ENCODE measurements at places on chromosomes 6 and 20.

- H3K27me3 ChIP-seq, result no peaks in the 10 kb centered on the region
- no peaks in the 10 kb centered on the region for H3K36me3 ChIP-seq
Observed at GRCh38 chr20:11212902-11213301, 539.1 kb upstream of the JAG1 start.

DNA sequence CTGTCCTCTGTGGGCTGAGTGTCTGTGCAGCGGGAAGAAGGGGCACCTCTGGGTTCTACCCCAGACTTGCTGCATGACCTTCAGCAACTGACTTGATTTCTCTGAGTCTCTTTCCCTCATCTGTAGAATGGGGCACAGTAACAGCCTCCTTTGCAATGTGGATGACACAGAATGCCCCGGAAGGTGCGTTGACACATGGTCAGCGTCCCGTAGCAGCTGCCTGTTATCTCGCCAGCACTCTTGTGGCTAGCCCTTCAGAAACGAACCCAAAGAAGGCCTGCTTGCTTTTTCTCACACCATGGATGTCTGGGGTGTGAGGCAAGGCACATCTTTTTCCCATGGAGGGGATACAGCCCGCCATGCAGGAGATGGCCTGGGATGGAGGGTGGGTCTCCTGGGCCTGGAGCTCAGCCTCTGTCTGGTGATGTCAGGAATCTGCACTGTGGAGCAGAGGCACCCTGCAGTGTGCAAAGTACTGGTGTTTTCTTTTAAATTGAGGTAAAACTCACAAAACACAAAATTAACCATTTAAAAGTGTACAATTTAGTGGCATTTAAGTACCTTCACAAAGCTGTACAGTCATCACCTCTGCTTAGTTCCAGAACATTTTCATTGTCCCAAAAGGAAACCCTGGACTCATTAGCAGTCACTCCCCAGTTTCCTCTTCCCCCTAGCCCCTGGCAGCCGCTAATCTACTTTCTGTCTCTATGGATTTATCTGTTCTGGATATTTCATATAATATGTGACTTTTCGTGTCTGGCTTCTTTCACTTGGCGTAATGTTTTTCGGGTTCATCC is 59.8 kb upstream of the FAM83D start:
- peaks cover 53% of the 10 kb centered on the region for H3K4me1 ChIP-seq
- H3K27me3 ChIP-seq, result no peaks in the 10 kb centered on the region
- no peak overlapping the region for H3K27ac ChIP-seq
- DNase-seq, result no peak
- no peak overlapping the region for H3K4me3 ChIP-seq

DNA sequence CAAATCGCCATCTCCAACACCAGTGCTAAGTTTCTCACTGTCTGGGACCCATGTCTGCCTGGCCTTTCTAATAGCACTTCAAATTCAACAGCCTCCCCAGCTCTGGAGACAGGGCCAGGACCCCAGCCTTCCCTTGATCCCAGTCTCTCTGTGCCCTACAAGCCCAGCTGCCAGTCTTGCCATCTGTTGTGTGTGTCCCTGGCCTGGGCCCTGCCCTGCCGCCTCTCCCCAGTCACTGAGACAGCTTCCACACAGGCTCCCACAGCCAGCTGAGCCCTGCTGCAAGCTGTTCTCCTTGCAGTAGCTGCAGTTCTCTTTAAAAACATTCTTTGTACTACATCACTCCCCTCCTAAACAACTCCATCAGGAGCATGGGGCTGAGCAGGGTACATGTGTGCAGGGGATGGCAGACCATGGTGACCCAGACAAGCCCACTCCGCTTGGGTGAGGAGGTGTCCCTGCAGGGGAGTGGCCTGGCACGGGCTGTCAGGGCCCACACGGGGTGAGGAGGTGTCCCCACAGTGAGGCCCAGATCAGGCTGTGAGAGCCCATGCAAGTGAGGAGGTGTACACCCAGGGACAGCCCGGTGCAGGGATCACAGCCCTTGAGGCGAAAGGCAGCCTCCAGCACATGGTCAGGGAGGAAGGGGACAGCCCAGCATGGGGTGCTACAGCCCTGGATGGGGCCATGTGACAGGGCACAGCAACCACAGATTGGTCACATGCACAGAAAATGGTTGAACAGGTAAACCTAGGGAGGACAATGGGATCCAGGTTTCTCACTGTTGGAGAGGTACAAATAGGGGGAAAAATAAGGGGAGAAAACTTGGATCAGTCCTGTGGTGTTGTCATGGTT is 16.2 kb downstream of the CST7 start:
- H3K36me3 ChIP-seq, result peaks cover 85% of the 10 kb centered on the region
- no peak overlapping the region for H3K4me3 ChIP-seq
- H3K27me3 ChIP-seq, result no peaks in the 10 kb centered on the region
- peak; percentile 14 for DNase-seq
- H3K4me1 ChIP-seq, result peaks cover 17% of the 10 kb centered on the region

GRCh38 chr20:35702051-35702823 is 3.0 kb downstream of the ROMO1 start:
- no peak overlapping the region for H3K4me3 ChIP-seq
- no peak for DNase-seq
- H3K36me3 ChIP-seq, result peaks cover 73% of the 10 kb centered on the region
- H3K27ac ChIP-seq, result peak overlapping the region; percentile 43
- peaks cover 48% of the 10 kb centered on the region for H3K4me1 ChIP-seq

All from activated CD8-positive, alpha-beta T cell treated with anti-CD3 and anti-CD28 coated beads, Interleukin-2, amount 10 ng/mL, durations not matched to agents 7 days and 5 days (primary cell).